Activated gamma-delta T cell treated with anti-CD3 and anti-CD28 coated beads, Interleukin-2, amount 50 U/mL, for 16 hours (primary cell): ENCODE measurements at places on chromosomes 1 and 21.

DNA sequence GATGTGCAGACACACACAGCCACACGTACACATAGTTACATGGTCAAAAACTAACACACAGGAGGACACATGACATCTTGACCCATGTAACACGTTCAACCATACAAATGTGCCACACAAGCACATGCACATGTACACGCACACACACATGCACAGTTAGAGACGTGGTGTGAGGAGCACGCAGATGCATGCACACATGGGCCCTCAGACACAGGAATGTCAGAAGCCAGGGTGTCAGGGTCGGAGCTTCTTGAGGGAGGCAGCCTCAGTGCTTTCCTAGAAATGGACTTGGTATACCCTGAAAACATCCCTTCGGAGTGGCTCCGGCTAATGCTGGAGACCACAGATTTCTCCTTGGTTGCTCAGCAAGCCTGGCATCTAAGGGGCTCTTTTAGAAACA lies 114.3 kb downstream of the DMRTB1 start:
- no peak for DNase-seq

- no peak for DNase-seq
Observed at GRCh38 chr1:152313970-152314369, 11.1 kb downstream of the FLG start.

DNA sequence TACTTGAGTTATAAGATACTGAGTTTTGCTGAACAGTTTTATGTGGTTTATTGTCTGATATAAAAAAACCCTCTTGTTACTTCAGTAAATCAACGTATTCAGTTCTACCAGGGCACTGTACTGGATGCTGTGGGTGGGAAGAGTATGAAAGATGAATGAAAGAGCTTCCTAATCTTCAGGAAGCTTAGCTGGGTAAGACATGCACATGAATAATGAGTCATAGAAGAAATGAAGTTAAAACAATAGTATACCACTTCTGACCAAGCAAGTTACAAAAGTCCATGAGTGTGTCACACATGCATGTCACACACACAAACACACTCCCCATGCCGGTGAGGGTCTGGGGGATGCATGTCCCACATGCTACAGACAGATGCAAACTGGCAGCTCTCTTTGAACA lies 105.9 kb downstream of the SIPA1L2 start:
- DNase-seq, result no peak

DNA sequence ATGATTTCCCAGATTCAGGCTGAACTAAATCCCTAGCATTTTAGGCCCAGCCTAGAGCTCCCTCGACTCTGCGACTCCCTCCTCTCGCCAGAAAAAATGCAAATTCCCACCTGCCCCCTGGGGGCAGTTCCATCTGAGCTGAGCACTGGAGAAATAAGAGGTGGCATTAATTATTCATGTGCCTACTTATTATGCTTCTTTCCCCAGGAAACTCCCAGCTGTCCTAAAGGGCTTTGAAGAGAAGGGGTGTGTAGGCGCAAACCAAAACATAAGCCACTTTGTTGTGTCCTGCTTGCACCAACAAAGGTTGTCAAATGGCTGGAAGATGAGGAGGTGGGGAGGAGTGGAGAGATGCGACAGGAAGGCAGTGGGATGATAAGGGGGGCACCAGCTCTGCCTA lies 41.4 kb upstream of the GOLT1A start:
- no peak for DNase-seq

GRCh38 chr1:59317343-59317742 lies 20.4 kb downstream of the FGGY start:
- no peak for DNase-seq

- DNase-seq, result no peak
Observed at GRCh38 chr1:64323054-64323453, 119.6 kb downstream of the UBE2U start.

GRCh38 chr21:16454399-16454798 lies 724.6 kb downstream of the USP25 start:
- DNase-seq, result no peak

- no peak for DNase-seq
Observed at GRCh38 chr1:179164494-179164893, 65.0 kb downstream of the ABL2 start.

- DNase-seq, result no peak
Observed at GRCh38 chr21:34514576-34515115, 2.6 kb upstream of the KCNE1 start.

DNA sequence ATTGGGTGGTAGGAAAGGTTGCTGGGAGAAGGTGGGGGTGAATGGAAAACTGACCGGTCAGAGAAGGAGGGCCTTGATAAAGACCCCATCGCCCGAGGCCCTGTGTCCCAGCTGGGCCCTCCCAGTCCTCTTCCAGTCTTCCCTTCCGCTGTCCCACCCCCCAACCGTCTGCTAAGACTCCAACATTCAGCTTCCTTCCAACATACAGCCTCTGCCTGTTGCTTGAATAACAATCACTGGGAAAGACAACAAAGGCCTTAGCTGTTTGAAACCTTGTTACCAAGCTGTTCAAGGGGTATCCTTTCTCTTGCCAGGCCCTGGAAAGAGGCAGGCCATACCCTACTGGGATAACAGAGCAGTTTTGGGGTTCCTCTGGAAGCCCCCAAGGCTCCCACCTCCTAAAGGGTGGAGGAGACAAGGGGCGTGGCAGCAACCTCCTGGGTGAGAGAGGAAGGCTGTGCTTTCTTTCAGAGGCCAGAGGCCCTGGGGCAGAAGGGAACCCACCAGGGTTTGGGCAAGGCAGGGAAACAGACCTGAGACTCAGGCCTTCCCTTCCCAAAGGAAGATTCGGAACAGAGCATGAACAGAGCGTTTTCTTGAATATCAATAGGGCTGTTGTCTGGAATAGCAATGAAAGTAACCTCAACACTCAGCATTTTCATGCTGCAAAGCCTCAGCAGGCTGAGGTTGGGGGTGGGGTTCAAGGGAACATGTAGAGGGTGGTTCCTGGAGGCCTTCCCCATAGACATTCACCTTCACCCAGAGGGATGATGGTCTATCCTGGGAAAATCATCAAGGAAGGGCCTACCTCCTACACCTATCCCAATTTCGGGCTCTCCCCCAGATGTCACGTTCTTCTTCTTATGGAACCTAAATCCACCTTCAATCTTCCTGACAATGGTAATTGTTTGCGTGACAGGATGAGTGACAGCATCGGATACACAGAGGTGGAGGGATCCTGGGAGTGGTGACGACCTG lies 4.1 kb downstream of the ETNK2 start:
- DNase-seq, result no peak

DNA sequence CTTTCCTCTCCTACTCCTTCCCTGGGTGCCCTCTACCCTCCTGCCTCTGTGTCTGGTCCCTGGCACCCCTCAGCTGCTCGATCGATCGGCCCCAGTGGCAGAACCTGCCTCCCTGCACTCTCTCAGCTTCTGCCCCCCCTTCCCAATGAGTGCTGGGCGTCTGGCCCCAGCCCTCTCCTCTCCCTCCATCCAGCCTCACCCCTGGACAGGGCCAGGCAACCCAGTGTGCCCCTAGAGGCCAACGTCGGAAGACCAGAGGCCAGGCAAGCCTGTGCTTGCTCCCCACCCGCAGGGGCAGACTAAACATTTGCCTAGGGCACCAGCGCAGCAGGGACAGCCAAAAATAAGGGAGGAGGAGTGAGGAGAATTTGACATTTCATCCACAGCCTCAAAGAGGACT lies 43.5 kb downstream of the LGR6 start:
- no peak for DNase-seq

GRCh38 chr1:223761411-223761810 lies 49.1 kb downstream of the CAPN2 start:
- DNase-seq, result no peak

DNA sequence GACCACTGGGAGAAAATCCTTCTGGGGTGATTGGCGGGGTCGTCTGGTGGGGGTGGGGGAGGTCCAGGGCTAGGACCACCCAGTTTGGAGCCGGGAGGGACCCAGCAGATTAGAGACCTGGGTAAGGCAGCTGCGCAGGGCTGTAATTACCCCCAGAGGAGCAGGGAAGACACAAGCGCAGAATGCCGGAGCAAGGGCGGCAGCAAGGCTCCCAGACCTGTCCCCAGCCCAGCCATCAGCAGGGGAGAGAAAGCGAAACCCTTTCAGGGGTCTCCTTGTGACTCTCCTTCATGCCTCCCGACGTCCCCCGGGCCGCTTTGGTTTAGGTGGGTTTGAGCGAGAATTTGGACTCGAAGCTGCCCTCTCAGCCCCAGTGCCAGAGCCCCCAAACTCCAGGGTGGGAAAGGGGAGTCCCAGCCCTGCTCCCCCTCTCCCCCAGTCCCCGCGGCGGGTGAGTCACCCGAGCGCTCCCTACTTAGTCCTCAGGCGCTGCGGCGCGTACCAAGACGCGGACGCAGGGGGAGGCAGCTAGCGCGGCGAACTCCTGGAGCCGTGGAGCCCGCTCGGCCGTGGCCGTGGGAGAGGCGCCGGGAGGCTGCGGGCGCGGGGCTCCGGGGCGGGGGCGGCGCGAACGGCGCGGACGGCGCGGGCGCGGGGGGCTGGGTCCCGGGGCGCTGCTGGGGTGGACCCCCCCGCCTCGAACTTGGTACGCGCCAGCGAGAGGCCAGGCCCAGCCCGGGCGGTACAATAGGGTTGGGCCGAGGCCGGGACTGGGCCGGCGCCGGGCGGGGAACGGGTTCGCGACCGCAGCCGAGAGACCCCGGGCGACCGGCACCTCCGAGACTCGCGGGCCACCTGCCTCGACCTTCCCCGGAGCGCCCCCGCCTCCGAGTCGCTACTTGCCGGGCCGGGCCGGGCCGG lies at the start of gene MAP7D1:
TSS of gene MAP7D1 (plus strand) at position 753 of the 921 bp plus-strand sequence. CDS start 258 bp downstream, outside the sequence.
- peak; percentile 73 for DNase-seq

- no peak for DNase-seq
Observed at GRCh38 chr1:150622303-150622975, 7.0 kb downstream of the ENSA start.

DNA sequence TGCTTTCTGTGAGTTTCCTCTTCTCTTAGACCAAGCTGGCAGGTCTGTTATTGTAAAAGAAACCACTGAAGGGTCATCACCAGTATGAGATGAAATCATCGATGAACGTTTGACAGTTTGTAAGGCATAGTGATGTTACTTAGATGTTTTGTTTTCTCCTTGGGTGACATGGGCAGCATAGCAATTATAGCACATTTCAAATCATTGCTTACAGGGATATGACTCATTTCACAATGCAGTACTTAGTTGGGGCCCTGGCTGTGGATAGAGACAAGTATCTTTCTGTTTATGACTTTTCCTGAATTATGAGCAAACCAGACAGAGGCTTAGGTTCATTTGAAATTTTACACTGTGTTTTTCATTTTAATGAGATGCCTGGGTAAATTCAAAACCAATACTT lies 313.0 kb downstream of the RWDD3 start:
- no peak for DNase-seq

DNA sequence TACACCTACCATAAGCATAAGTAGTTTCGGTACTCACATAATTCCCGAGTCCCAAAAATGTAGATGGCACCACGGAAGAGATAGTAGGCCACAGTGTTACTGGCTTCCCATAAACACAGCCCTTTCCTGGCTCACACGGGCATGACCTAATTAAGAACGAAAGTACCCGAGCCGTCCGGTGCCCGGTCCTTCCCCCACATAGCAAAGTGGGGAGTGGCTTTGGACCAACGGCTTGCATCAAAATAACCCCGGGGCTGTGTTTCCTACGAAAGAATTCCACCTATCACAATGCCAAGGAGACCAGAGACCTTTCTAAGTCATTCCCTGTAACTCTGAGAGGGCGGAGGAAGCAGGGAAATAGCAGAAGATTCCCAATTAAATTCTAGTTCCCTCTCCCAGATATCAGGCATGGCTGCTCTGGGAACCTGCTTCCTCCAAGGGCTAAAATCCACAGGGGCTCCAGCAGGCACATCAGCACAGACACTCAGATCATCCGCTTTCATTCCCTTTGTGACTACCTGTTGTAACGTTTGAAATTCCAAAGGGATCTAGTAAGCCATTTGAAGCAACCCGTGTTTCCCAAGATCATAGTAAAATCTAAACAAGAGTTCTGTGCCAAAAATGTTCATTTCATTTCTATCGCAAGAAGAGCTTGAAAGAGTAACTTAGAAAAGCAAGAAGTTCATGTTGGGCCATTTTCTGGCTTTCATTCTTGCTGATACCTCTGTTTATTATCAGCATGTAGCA lies at the start of gene TMPRSS3:
TSS of gene TMPRSS3 (minus strand) at position 148 of the 747 bp plus-strand sequence. CDS start 635 bp downstream, outside the sequence.
- DNase-seq, result no peak

DNA sequence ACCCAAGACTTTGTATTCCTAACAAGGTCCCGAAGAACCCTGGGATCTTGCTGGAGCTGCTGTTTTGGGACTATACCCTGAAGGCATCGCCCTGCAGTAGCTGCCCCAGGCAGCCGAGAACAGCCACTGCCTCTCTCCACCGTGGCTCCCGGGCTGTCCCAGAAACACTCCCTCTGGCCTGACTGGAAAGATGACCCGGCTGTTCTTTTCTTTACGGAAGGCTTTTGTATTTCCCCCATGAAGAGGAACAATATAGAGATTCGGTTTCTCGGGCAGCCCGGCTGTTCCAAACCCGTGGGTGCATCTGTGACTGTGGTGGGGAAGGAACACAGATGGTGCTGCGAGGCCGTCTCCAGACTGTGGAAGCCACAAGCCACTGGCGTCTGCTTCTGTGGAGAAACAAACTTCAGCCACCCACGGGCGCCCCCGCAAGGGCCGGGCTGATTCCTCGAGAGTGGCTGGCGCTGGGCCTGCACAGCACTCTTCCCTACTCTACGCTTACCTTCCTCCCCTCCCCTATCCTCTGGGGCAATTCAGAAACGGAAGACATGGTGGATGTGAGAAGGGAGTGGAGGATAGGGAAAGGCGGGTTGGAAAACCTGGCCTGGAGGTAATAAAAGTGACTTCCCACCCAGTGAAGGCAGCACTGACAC lies 33.7 kb upstream of the VASH2 start:
- no peak for DNase-seq
